IMR-90 (cell line): ENCODE measurements at places on chromosomes 12 and 14. TPM values are rescaled to one million over a fixed set of nuclear protein-coding genes. Genes with fewer than 3 reads are reported as not detected.

- no peak for DNase-seq
Observed at GRCh38 chr12:98466640-98467400, 48.6 kb upstream of the TMPO start.

DNA sequence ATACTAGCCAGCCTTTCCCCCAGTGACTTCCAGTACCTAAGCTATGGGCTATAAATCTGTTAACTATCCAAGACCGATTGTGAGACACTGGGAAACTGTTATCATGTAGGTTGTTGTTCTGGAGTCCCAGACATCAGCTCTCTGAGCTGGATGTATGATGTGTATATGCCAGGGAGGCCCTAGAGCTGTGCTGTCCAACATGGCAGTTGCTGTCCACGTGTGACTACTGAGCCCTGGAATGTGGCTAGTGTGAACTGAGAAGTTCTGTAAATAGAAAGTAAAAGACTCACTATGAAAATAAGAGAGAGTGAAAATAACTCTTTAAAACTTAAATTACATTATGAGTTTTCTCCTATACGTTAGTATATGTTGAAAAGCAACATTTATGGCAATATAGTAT, 755.8 kb upstream of the FBXO33 start:
- DNase-seq, result no peak

GRCh38 chr12:60209933-60210332, 614.1 kb downstream of the SLC16A7 start:
- DNase-seq, result no peak

GRCh38 chr12:49017891-49018260, 700 bp downstream of the PRKAG1 start:
- DNase-seq, result peak; percentile 46

DNA sequence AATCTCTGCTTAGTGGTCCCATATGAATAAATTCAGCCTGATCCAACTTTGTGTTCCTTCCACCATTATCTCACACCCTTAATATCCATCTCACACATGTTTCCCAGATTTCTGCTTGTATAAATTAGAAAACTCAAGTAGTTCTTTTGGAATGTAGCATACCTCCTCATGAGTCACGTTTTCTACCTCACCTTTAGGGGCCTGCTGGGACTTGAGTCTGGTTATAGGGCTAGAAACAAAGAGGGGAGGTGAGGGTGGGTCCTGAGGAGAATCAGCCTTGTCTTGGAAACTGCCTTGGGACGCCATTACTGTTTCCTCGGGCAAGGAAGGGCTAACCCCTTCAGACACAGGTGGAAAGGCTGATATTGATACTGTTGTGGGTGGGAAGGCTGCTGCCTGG, 51.1 kb downstream of the EMP1 start:
- no peak for DNase-seq

DNA sequence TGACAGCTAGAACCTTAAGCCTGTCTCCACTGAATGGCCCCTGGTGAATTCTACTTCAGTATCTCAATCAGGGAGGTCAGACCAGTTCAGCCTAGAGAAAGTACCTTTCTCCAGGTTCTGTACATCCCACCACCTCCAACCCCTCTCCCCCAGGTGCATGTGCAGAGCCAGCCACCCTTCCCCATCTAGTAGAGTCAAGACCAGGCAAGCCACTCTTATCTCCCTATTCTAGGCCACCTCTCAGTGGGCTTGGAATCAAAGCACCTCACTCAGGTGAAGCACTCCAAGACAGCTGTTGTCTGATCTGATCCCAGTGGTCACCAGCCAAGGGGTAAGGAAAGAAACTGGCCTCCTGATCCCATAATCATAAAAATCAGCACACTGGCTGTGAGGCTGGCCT, 340.9 kb downstream of the BCL11B start:
- no peak for DNase-seq

MMP14 gene
- 124 and 156 TPM in 2 replicates for total RNA-seq

GRCh38 chr12:3673981-3674708, 78.8 kb downstream of the CRACR2A start:
- no peak for DNase-seq

- DNase-seq, result no peak
Observed at GRCh38 chr12:96359328-96359727, 40.9 kb downstream of the CDK17 start.

FSCB gene
- under 0.01 TPM in 1 of 2 replicates, not detected in the other for total RNA-seq

- no peak for DNase-seq
Observed at GRCh38 chr12:82108615-82109014, 249.6 kb downstream of the CCDC59 start.

DNA sequence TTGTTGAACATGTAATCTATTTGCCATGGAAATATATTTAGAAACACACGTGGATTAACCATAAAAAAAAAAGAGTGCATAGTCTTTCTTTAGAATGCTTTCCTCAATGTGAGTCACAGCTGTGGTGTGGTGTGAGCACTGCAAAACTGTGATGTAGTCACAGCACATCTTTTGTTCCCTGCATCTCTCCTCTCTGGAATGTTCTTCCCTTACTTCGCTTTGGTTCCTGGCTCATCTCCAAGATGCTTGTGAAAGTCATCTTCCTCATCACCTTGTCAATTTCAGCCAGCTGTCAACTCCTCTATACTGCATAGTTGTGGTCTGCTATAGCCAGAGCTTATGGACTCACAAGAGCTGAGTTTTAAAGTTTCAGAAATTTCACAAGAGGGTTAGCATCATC, 60.2 kb downstream of the STAB2 start:
- peak; percentile 59 for DNase-seq

GRCh38 chr14:65291531-65291930, 121.0 kb upstream of the FUT8 start:
- no peak for DNase-seq

LGR5 gene
- total RNA-seq, result not detected in 2 replicates

GRCh38 chr14:82449926-82450468, 916.3 kb upstream of the SEL1L start:
- DNase-seq, result no peak

GRCh38 chr14:58739674-58740073, 101.9 kb downstream of the DACT1 start:
- DNase-seq, result no peak

DNA sequence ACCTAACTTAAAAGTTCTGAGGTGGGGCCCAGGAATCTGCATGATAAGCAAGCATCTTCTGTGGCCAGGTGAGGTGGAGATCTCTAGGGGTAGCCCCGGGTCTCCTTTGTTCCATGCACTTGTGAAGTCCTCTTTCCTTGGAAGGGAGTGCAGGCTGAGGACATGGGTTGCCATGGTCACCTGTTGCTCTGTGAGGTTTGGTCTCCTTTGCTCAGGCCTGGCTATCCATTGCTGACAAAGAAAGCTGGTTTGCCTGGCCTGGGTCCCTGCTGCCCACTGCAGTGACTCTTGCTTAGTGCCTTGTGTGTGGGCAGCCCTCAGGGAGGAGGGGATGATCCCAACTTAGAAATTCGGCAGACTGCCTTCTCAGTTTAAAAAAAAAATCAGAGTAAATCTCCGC, 11.1 kb downstream of the NRXN3 start:
- no peak for DNase-seq

KRT79 gene
- total RNA-seq, result under 0.01 TPM in 1 of 2 replicates, not detected in the other

GRCh38 chr12:110533607-110534006, 31.5 kb downstream of the RAD9B start:
- peak; percentile 92 for DNase-seq

SLC5A8 gene
- total RNA-seq, result not detected in 2 replicates

PLBD1 gene
- total RNA-seq, result under 0.01 TPM in 1 of 2 replicates, not detected in the other

TMEM229B gene
- under 0.01 TPM in 1 of 2 replicates, not detected in the other for total RNA-seq

GRCh38 chr12:3579446-3580093, 88.6 kb downstream of the PRMT8 start:
- no peak for DNase-seq

DNA sequence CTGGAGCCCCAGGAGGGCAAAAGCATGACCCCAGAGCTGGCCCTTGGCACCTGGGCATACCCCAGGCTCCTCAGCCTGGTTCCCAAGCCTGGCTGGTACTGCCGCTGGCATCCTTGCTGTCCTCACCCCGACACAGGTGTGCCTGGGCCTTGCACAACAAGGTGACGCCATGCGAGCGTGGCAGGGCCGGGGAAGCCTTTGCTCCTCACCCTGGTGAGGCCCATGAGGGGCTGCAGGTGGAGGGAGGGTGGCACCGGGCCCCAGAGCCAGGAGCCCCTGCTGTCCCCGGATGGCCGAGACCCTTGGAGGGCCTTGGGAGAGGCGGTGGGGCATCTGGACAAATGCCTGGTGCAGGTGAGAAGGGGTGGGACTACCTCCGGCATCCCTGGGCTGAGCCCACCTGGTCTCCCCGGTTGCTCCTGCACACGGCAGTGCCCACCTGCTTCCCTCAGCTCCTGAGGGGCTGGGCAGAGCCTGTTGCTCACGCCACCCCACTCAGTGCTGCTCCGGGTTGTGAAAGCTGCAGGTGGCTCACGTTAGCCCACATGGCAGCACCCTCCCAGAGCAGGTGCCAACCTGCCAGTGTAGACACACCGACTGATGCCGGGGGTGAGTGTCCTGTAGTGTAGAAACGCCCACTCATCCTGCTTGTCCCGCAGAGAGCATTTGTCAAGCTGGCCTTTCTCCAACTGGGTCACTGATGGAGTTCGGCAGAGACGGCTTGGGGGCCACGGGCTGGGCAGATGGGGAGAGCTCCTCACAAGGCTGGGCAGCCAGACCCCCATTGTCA, 24.6 kb upstream of the KIF26A start:
- DNase-seq, result no peak

FAM222A gene
- total RNA-seq, result under 0.01 TPM in 2 replicates

RD3L gene
- total RNA-seq, result not detected in 2 replicates

WNT1 gene
- total RNA-seq, result not detected in 2 replicates

SLC7A8 gene
- total RNA-seq, result not detected in 2 replicates

DNA sequence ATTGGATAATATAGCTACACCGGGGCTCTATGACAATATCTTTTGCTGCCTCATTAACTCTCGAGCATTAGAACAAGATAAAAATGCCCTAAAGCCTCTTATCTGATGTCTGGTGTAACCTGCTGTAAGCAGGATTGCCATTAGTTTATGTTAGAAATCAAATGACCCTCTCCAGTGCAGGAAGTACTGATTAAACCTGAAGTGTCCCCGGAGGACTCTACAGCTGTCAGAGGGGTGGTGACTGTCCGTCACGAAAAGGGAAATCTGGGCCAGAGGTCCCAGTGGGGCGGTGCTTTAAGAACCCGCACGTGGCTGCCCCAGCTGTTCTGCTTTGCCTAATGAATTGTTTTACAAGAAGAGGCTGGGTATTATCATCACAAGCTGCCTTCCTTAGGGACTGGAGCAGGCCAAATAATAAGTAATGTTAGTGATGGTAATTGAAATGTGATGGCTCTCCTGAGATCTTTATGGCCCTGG, 55.7 kb downstream of the LIN52 start:
- no peak for DNase-seq

DNA sequence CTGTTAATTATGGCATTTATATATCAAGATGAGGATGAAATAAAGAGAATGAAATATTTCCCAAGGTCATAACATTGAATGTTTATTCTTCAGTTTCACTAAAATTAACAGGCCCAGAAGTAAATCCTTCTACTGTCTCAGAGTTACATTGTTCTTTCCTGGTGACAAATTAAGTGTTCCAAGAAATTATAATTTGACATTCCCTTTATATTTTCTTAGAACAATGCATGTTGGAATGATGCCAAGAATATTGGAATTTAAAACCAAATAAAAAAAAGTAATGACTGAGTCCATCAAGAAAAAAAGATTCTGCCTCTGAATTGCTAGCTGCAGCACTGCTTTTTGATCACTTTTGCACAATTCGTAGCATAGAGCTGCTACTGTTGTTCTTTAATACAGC, 152.1 kb downstream of the METTL25 start:
- DNase-seq, result no peak

GRCh38 chr12:123091230-123092150, 59.4 kb downstream of the PITPNM2 start:
- no peak for DNase-seq

DNA sequence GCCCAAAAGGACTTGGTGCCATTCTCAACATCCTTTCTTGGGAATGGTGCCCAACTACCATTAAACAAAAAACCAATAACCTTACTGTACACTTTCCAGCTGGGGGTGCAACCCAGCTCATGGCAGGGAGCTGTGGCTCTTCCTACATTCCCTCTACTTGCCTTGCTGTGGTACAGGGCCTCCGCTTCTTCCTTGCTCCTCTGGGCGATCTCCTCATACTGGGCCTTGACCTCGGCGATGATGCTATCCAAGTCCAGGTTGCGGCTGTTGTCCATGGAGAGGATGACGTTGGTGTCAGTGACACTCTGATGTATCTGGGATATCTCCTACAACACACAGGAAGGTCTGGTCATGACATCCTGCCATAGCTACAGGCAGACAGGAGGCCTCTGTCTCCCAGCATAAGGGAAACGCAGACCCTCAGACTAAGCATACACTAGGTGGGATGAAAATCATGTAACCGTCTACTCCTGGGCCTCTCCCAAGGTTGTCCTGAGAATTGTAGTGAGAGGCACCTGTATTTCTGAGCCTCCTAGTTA, 3.9 kb downstream of the KRT2 start:
- no peak for DNase-seq

DNA sequence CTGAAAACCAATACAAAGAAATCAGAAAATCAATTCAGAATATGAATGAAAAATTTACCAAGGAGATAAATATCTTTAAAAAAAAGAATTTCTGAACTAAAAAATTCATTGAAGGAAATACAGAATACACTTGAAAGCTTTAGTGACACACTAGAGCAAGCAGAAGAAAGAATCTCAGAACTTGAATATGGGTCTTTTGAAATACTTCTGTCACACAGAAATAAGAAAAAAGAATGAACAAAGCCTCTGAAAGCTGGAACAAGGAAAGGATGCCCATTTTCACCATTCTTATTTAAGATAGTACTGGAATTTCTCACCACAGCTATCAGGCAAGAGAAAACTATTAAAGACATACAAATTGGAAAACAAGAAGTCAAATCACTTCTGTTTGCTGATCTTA, 103.1 kb upstream of the NEDD1 start:
- DNase-seq, result no peak

DNA sequence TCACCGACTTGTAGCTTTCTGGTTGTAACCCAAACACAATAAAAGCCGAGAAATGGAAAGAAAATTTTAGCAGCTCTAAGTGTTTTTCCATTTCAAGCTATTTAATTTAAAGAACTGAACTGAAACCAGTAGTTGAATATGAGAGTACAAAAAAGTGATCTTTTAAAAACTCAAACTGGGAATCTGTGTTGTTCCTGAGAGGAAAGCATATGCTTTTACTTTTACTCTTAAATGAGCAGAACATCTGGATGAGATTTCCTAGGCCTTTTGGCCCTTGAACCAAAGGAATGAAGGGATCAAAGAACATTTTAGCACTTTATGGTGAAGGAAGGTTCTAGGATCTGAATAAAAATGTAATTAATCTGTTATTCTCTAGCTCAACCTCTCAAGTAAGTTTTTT, 1.3 kb downstream of the KERA start:
- DNase-seq, result no peak

GRCh38 chr12:114439261-114439683, 33.3 kb upstream of the TBX5 start:
- no peak for DNase-seq

GRCh38 chr12:57724003-57724935, 14.3 kb downstream of the AGAP2 start:
- no peak for DNase-seq

GRCh38 chr12:117580718-117581062, 219.3 kb upstream of the NOS1 start:
- no peak for DNase-seq

DNA sequence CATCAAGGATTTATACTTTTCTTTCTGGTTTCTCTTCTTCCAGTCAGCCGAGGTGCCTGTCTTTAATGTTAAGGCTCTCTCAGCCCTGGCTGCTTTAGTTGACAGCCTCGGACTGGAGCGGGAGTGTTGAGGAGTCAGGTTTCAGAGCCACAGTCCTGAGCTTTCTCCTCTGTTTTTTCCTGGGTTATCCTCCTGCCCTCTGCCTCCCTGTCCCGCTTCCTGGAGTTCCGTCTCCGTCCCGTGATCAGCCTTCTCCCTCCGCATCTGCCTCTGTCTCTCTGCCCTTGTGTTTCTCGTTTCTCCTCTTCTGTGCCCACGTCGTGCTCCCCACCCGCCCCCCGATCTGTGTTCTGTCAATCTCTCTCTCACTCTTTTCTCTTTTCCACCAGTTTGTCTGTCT, 33.0 kb downstream of the IQSEC3 start:
- peak; percentile 50 for DNase-seq
